ENCODE measurements at places on chromosomes 4 and X.

GRCh38 chrX:133444952-133445831, 29.9 kb upstream of the GPC4 start:
- no peak for DNase-seq

GRCh38 chr4:2172627-2173231, 69.2 kb downstream of the HAUS3 start:
- no peak for DNase-seq

DNA sequence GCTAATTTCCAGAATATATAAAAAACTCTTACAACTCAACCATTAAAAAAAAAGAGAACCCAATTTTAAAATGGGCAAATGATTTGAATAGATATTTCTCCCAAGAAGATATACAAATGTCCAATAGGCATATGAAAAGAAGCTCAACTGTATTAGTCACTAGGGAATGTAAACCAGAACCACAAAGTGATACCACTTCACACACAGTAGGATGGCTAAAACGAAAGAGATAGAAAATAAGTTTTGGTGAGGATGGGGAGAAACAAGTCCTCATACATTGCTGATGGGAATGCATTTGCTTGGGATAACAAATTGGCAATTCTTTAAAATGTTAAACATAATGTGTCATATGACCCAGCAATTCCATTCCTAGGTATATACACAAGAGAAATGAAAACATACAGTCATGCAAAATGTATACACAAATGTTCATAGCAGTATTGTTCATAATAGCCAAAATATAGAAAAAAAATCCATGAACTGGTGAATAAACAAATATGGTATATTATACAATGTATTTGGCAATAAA, 5.7 kb downstream of the TCEAL3 start:
- no peak for DNase-seq

DNA sequence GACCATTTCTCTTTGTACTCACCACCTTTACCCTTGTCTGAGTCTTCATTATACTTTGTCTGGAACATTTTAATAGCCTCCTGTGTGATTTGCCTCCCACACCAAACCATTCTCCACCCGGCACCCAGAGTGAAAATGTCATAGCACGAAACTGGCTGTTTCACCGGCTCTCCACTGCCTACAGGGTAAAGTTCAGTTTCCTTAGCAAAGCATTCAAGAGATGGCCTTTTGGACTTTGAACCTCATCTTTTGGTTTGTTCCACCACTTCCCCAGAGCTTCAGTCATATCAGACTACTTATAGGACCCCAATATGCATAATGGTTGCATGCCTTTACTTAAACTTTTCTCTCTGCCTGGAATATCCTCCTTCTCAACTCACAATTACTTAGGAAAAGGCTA, 38.3 kb downstream of the RAP2C start:
- DNase-seq, result no peak

DNA sequence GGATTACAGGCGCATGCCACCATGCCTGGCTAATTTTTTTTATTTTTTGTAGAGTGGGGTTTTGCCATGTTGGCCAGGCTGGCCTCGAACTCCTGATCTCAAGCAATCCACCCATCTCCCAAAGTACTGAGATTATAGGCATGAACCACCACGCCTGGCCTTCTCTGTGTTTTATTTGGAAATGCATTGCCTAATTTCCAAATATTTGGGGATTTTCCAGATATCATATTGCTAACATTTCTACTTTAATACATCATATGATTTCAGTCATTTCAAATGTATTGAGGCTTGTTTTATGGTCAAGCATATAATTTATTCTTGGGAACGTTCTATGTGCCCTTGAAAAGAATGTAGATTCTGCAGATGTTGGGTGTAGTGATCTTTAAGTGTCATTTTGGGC, 38.8 kb downstream of the FGF2 start:
- no peak for DNase-seq

DNA sequence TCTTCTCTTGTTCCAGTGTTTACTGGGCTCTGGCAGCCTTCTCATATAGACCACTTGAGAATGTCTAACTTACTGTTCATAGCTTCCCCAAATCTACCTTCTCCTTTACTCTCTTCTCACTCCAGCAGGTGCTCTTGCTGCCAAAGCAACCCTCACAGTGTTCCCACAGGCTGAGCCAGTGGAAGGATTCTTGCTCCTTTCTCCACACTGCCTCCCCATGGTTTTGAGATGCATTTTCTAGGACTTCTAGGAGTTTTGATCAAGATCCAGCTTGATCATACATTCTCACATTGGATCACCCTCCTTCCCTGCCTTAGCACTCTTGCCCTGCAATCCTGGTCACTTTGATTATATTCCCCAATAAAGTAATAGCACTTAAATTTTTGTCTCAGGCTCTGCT, 230.8 kb downstream of the TMEM47 start:
- DNase-seq, result no peak

DNA sequence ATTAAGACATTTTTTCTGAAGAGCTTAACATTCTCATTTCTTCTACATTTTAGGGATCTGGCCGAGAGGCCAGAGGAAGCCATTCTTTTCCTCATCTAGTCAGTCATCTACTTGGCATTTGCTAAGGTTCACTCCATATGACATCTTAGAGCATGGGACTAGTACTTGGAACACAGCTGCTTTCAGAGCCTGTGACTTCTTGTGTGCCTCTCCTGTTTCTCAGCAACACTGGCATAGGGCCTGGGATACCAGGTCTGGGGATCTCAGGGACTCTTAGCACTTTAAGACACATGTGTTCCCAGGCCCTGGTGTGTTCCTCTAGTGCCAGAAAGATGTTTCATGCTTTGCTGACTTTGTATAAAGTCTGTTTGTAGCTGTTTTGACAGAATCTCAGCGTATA, 7.3 kb downstream of the PLP1 start:
- DNase-seq, result peak; percentile 1

DNA sequence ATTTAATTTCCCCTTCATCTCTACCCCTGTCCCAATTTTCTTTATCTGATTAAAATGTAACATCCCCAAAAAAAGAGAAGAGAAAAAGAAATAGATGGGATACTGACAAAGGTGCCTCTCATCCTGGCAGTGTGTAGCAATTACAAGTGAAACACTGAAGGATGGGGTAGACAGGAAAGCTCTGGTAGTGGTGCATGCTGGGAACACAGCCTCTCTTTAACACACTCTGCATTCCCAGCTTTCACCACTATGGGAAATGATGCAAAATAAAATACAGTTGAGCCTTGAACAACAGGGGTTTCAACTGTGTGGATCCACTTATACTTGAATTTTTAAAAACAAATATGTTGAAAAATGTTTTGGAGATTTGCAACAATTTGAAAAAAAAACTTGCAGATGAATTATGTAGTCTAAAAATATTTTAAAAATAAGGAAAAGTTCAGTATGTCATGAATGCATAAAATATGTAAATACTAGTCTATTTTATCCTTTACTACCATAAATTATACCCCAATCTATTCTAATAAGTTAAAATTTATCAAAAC, 239.2 kb upstream of the DDX53 start:
- no peak for DNase-seq

DNA sequence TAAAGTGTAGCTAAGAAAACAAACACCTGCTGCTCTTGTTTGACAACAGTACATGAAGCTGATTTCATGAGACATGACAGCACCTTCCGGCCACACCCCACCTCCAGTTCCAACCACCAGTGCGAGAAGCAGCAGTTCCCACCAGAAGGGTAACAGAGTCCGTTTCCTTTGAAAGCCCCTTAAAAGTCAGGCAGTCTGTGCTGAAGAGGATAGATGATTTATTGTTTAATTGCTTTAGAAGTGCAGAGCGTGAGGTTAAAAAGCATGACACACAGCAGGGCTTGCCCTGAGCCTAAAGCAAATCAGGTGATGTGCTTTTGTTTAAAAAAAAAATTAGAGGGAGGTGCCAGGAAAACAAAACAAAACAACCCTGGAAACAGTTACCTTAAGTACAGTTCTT, 82.6 kb downstream of the HADH start:
- peak; percentile 69 for DNase-seq

DNA sequence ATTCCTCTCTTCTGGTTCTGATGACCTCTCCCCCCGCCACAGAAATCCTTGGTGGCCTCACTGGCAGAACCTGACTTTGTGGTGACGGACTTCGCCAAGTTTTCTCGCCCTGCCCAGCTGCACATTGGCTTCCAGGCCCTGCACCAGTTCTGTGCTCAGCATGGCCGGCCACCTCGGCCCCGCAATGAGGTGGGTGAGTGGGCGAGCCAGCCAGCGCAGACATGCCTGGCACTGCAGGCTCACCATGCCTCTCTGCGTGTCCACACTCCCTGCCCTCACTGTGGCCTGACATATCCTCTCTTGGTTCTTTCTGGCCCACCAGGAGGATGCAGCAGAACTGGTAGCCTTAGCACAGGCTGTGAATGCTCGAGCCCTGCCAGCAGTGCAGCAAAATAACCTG, 8.7 kb downstream of the UBA1 start:
- DNase-seq, result no peak

DNA sequence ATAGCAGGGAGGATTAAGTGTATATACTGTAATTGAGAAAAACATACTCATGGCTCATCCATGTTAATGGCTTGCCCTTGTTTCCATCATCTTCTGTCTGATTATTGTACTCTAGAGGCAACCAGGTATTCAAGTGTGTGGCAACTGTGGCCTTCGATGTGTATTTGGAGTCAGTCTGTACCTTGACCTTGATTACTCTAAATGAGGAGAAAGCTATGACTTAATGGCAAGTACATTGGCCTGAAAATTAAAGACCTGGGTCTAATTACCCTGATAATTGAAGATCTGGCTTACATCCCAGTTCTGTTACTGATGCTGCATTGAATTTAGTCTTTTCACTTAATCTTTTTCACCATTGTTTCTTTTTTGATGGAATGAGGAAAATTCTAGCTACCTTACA, 409.2 kb downstream of the CCSER1 start:
- peak; percentile 45 for DNase-seq

GRCh38 chr4:137819964-137820383, 287.7 kb upstream of the PCDH18 start:
- DNase-seq, result peak; percentile 1
